ENCODE measurements at places on chromosomes 2 and 18.

DNA sequence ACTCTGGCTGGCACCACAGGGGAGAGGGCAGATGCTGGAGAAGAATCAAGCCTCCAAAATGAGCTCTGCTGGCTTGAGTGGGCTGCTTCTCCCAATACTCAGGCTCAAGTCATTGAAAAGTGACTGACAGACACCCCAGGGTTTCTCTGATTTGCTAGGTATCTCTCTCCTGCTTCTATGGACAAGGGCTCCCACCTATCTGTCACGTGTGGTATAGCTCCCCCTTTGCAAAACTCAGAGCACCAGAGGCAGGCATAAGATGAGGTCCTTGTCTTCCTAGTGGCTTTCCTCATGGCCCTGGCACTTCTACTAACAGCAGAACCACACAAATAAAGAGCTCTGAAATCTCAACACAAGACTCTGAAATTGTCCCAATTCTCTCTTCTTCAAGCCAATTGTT lies 105.2 kb downstream of the GALNT14 start:
- no peak for DNase-seq

DNA sequence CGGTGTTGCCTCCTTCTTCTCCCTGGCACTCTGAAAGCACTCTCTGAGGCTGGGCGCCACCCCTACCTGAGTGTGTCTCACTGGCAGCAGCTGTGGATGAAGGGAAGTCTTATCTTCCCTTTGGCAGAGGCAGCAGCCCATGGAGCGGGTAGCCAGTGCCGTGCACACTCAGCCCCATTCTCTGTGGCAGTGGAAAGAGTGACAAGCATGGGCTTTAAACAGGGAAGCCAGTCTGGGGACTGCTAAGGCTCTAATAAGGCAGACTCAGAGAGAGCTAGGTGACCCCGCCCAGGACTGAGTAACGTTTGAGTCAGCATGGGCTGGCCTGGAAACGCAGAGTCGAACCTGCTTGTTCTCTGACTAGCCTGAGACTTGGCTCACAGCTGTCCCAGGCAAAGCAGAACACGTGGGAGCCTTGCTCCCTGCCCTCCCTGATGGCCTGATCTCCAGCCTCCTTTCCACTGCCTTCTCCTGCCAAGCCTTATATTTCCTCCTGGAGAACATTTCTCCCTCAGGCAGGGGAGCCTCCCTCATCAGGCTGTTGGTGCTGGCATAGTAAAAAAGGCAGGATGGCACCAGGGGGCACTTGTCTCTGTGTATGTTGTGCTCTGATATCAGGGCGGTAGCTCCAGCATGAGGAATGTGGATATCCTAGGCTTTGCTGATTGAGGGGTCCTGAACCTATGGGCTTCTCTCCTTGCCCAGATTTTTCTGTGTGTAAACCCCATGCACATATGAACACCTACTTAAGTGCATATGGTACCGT lies 93.9 kb upstream of the LGALSL start:
- DNase-seq: peak; percentile 47

- DNase-seq: no peak
Measured at GRCh38 chr2:65583061-65583460, 150.7 kb upstream of the SPRED2 start.

- DNase-seq: no peak
Measured at GRCh38 chr2:152049541-152049940, 49.3 kb downstream of the CACNB4 start.

DNA sequence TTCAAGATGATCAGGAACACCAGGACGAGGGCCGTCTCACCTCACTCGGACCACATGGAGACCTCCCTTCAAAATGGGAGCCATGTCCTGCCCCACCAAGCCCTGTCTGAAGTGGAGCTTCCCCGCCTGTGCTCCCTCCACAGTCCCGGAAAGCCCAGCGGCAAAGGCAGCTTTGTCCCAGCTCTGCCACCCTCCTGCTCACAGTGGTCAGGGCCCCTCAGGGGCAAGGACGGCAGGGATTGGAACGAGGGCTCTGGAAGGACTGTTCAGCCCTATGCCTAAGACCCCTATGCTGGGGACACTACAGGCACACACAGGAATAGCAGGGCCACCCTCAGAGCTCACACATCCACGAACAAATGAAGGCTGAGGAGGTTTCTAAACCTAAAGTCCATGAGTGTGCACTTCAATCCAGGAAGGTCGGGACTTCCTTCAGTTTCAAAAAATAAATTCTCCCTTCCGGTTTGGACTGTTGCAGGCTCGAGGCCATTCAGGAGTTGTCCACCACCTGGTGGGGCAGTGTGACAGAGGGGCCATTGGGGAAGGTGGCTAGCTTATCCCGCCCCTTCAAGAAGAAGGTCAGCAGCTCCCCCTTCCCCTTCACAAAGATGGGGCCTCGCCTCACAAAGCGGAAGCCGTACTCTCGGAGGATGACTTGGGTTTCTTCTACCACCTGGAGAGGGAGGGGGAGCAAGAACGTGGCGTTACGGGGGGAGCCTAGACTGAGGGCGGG lies 26.4 kb downstream of the CENPO start:
- DNase-seq: no peak

DNA sequence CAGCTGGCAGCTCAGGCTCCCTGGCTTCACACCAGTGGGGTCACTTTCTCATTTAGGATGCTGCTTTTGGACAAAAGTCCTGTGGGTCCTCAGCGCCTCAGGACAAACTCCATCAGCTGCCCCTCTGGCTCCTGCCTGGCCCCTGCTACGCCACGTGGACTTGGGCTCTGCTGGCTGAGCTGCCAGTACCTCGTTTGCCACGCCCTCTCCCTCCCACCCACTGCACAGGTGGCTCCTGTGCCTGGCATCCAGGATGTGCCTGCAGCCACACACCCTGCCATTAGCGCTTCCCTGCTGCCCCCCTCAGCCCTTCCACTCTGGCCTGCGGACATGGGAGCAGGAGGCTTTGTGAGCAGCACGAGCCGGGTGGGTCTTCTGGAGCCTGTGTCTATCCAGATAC lies 118.9 kb downstream of the ZNF236 start:
- DNase-seq: no peak

- no peak for DNase-seq
Measured at GRCh38 chr2:217331523-217332416, 471.9 kb upstream of the TNP1 start.

DNA sequence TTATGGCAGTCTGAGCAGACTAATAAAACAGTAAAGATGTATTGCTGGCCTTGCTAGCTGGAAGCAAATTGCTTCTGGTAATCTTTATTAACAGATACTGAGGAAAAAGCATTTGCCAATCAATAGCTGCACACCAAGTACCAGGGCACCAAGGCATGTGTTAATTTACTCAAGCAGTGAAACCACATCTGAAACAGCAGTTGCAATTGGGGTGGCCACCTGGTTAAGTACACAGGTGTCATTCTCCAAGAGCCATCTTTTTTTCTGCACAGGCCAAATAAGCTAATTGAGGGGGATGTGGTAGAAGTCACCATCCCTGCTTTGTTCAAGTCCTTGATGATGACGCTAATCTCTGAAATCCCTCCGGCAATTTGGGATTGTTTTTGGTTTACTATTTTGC lies 8.6 kb upstream of the SEH1L start:
- DNase-seq: no peak

DNA sequence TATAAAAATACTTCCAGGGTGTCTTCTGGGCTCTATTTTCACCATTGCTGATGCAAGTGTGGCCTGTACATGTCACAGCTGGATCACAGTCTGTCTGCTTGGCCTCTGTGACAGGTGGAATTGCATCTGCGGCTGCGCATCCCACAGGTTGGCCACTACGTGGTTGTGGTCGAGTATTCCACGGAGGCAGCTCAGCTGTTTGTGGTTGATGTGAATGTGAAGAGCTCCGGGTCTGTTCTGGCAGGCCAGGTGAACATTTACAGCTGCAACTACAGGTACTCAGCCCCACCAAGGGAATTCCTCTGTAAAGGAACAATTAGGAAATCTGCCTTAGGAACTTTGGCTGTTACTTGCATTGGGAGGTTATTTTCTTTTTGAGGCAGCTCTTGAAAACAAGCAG lies 144.5 kb downstream of the LAMA3 start:
- no peak for DNase-seq

DNA sequence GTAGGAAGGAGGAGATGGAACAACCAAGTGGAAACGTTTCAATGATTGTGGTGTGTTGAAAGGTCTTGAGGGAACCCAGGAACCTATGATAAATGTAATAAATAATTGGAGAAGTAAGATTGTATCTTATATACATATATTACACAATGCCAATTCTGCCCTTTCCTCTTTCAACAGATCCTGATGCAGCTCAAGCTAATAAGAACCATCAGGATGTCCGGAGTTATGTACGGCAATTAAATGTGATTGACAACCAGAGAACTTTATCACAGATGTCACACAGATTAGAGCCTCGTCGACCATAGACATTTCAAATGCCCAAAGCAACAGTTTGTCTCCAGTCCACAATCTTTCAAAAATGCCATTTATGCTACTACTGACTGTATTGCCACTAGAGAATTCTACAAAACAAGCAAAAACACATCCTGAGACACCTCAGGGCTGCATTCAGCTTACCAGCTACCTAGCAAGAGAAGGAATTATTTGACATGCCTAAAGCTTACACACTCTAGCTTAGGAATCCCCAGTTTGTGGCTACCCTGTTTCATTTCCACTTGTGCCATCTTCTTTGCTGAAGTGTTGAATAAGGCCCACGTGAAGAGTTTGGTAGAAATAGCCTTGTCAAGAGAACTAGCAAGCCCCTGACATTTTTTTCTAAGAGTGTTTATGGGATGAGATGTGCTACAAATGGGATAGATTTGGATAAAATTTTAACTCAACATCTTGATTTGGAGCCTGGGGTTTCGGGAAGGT lies 24.0 kb upstream of the MAP3K20 start:
- DNase-seq: no peak

DNA sequence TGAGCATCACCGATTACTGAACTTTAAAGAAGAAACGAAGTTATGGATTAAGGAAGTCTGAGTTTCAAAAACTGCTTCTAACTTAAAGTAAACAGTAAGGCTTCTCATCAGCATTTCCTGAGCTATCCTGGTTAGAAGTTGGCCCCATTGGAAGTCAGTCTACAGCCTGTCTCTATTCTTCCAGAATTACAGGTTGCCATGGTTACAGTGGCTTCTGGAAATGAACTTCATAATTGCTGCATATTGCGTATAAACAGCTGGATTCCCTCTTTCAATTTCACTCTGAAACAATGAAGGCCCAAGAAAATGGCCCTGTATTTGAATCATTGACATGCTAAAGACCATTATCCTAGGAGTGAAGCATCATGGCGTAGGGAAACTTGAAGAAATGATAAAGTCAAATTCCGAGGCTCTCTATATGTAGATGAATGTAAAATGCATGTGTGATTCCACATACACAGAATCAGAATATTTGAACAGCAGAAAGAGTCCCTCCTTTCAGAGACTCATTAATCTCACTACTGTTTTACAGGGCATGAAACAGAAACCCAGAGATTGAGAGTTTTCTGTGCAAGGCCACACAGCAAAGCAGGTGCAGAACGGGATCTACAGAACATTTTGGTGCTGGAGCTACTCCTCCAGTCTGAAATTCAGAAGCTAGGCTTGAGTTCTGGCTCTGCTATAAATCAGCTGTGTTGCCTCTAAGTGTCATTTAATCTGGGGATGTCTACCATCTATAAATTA lies 856.4 kb upstream of the CELF4 start:
- no peak for DNase-seq

DNA sequence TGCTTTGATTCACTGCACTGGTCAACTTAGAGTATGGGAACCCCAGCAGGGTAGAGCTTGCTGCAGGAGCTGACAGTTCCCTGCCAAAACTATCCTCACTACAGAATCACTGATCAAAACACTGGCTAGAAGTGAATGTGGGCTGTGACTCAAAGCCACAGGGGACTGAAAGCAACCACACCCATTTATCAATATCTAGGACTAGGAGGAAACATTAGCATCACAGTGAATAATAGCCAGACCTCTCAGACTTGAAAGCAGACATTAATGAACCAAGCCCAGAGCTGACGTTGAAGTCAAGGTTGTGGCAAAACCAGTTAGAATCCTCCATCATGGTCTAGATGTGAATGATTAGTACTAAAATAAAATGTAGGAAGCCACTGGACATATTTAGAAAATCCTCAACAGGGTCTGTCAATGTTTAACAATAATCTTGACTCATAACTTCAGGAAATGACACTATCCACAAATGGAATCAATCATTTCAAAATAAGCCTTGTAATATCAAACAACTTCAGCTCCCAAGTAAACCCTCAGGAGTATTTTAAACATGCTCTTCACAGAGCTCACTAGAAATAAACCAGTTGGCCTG lies 131.4 kb downstream of the CDH20 start:
- DNase-seq: no peak

GRCh38 chr18:32956591-32957315 lies 183.9 kb upstream of the KLHL14 start:
- no peak for DNase-seq

- DNase-seq: no peak
Measured at GRCh38 chr18:48310999-48311398, 98.2 kb downstream of the ZBTB7C start.

- DNase-seq: no peak
Measured at GRCh38 chr18:39799006-39799405, 2156.0 kb upstream of the PIK3C3 start.

DNA sequence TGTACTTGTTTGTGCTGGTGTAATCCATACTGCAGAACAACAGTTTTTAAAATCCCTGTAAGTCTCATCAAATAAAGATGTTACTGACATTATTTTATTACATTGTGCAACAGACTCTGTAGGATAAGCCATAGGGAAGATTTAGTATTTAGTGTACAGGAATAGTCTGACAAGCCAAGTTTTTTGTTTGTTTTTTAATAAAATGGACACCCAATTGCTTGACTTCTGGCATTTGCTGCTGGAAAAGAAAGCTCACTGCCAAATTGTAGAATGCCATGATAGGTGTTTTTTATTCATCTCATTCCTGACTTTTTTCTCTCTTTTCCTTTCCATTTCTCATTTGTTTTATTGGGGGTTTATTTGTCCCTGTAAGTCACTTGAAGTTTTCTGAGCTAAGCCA lies 38.1 kb downstream of the SMARCAL1 start:
- no peak for DNase-seq

DNA sequence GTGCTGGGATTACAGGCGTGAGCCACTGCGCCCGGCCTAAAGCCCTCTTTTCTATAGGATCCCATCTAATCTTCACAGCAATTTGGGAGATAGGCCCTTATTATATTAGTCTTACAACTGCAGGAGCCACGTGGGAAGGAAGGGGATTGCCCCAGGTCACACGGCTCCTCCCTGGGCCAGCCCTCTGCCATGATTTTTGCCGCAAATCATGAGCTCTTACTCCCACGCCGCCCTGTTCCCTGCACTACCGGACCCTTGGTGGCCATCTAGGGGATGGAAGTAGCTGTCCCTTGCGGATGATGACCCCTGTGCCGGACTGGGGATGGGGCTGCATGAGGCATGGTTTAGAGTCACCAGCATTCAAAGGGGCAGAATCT lies 28.4 kb upstream of the PTMA start:
- no peak for DNase-seq

DNA sequence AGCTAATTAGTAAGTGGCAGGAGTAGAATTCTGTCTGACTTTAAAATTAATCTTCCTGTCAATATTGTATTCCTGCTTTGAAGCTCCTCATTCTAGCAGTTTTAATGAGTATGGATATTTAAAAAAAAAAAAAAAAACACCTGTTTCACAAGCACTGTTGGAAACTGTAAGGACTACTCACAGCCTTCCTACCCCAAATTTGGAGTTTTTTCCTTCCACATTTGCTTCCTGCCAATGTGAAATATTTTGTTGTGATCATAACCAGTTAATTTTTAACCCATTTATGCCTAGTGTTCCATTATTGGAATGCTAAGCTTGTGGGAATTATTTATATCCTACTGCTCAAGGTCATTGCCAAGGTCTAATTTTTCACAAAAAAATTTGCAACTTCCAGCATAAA lies 36.1 kb upstream of the SCYGR2 start:
- no peak for DNase-seq

GRCh38 chr2:109279243-109279860 lies 150.3 kb downstream of the SH3RF3 start:
- no peak for DNase-seq

- no peak for DNase-seq
Measured at GRCh38 chr18:74818516-74819175, 221.0 kb downstream of the ZNF407 start.

Measured in stimulated activated CD4-positive, alpha-beta T cell treated with anti-CD3 and anti-CD28 coated beads, Interleukin-12 subunit alpha, Interleukin-12 subunit beta, amount 100 ng/mL, for 24 hours (primary cell).